ENCODE measurements at places on chromosomes 12 and 14. TPM values are rescaled to one million over a fixed set of nuclear protein-coding genes. Genes with fewer than 3 reads are reported as not detected.

DNA sequence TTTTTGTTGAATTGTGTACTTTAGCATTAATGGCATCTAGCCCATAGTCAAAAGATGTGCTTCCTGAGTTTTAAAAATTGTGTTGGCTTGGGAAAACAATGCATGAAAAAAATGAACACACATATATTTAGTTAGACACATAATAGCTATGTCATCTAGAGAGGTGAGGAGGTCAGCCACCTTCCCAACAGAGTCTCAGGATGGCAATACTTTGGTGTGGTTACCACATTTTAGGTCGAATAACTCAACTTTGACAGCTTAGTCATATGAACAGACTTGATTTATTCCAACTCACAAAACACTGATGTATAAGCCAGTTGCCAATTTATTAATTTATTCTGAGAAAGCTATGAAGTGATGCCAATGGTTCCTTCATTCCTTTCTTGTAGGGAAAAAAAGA, 114.0 kb downstream of the ETNK1 start:
- no peak overlapping the region for H3K27ac ChIP-seq
- H3K36me3 ChIP-seq: no peaks in the 10 kb centered on the region
- no peak overlapping the region for H3K4me3 ChIP-seq
- H3K4me1 ChIP-seq: no peaks in the 10 kb centered on the region
- DNase-seq: no peak

DNA sequence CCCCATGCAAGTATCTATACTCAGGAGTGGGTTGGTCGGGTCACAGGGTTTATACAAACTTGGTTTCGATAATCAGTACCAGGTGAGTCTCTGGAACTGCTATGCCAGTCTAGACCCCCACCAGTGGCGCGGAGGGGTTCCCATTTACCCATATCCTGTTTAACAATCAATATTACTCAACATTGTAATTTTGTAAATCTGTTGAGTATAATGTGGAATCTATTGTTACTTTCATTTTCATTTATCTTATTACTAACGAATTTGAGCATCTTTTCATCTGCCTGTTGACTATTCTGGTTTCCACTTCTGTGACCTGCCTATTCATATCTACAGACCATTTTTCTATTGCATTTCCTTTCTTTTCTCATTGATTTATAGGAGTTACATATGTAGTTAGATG, 275.2 kb upstream of the CRY1 start:
- no peak overlapping the region for H3K27ac ChIP-seq
- no peak overlapping the region for H3K4me3 ChIP-seq
- DNase-seq: no peak
- no peaks in the 10 kb centered on the region for H3K36me3 ChIP-seq

TMEM119 gene
- 3.6 TPM for total RNA-seq

DNA sequence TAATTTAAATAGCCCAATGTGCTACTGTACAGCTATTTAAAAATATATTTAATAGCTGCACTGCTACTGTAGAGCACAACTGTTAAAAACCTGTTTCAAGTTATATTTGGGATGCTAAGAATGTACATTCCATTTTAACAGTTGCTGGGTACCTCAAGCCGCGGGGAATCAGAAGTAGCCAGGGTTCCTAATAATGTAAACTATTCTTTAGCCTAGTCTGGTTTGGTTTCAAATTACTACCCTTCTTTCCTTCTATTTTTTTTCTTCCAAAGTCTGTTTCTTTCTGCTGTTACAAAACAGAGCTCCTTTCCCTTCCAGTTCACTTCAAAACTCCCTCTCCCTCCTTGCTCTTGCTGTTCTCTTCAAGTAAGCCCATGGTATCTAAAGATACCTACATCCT, 21.3 kb downstream of the SCAF11 start:
- peaks cover 70% of the 10 kb centered on the region for H3K4me1 ChIP-seq
- no peaks in the 10 kb centered on the region for H3K27me3 ChIP-seq
- peak overlapping the region; percentile 7 for H3K27ac ChIP-seq
- H3K36me3 ChIP-seq: no peaks in the 10 kb centered on the region

POTEM gene
- total RNA-seq: not detected

DNA sequence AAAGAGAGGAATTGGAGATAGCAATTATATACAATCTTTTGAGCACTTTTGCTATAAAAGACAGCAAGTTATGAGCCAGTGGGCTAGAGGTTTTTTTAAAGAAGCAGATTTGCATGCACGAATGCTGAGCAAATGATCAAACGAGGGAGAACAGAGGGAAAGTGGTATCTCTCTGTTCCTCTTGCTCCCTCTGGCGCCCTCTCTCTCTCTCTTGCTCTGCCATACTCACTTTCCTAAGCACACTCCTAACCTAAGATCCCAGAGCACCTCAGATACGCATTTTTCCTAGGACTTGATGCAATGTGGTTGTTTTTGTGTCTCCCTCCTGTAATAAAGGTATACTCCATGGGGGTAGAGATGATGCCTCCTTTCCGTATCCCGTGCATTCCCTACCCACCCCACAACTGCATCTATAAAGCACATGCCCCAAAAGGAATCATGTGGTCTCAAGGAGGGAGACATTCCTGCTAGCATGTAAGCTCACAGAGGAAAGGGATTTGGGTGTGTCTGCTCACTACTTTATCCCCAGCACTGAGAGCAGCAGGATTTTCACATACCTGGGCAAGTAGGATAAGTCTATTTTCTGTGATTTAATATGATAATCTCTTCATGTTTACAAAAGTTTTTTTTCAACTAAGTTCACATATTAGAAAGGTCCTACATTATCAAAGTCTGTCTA, 270.2 kb downstream of the SSPN start:
- no peak for DNase-seq
- no peaks in the 10 kb centered on the region for H3K27me3 ChIP-seq
- H3K4me1 ChIP-seq: no peaks in the 10 kb centered on the region
- no peak overlapping the region for H3K27ac ChIP-seq
- H3K36me3 ChIP-seq: no peaks in the 10 kb centered on the region
- no peak overlapping the region for H3K4me3 ChIP-seq
